T1000 (cell line): ENCODE measurements at places on chromosomes 2 and 18.

- no peak for DNase-seq
Measured at GRCh38 chr2:31003749-31004148, 134.5 kb downstream of the GALNT14 start.

GRCh38 chr2:166762746-166763145, 125.5 kb upstream of the XIRP2 start:
- DNase-seq: no peak

DNA sequence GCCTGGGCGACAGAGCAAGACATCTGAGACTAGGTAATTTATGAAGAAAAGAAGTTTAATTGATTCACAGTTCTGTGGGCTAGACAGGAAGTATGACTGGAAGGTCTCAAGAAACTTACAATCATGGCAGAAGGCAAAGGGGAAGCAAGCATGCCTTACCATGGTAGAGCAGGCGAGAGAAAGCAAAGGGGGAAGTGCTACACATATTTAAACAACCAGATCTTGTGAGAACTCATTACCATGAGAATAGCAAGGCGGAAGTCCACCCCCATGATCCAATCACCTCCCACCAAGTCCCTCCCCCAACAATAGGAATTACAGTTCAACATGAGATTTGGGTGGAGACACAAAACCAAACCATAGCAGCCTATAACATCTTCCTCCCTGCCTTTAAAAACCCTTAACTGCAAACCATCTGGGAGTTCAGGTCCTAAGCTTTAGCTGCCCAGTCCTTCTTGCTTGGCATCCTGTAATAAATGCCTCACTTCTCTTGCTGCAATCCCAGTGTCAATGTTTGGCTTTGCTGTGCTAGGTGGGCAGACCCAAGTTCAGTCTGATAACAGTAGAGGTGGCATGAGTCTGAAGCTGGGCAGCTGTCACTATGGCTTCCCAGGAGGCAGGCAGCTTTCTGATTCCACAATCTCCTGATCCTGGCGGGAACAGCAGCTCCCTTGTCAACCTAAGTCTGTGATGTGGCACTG, 11.2 kb upstream of the SP5 start:
- DNase-seq: no peak

DNA sequence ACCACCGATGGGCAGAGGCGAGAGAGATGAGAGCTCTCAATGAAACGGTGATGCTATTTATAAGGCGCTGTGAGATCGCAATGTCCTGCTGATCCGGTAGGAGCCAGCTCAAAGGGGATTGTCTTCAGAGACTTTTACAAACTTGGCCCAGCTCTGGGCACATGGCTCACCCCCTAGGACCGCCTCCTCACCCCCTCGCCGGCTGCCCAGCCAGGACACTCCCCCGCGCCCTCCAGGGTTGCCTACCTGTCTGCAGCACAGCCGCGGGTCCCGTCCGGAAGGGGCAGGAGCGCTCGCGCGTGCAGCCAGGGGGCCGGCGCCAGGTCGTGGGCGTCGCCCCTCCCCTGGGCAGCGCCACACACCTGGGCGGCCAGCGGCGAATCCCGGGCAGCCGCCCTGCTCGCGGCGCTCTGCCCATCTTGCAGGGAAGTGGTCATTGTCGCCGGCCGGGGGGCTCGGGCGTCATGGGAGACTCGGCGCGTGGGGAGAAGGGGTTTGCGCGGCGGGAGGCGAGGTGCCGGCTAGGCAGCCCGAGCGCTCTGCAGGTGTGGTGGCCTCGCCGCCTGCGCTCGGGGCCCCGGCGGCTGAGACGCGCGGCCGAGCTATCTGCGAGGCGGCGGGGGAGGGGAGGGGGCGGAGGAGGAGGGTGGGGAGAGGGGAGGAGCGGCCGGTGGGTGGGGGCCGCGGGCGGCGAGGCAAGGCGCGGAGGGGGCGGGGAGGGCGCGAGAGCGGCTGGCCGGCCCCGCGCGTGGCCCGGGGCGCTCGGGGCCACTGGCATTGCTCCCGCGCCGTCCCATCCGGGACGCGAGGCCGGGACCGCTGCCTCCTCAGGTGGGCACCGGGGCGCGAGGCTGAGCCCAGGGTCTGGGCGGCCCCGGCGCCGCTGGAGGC, at the start of gene GRB14:
TSS of gene GRB14 (minus strand) at position 610 of the 891 bp plus-strand sequence. CDS start at position 437, 173 bp downstream.
- no peak for DNase-seq

DNA sequence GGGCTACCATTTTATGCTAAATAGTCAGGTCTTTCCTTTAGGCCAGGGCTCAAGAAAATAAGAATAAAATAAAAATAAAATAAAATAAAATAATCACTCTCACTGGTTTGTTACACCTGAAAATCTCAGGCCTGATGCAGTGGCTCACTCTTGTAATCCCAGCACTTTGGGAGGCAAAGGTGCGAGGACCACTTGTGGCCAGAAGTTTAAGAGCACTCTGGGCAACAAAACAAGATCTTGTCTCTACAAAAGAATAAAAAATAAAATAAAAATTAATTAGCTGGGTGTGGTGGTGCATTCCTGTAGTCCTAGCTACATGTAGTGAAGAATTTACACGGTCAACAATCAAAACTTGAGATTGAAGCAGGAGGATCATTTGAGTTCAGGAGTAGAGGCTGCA, 159.4 kb downstream of the NRXN1 start:
- DNase-seq: no peak

GRCh38 chr18:79584491-79585394, 94.9 kb upstream of the CTDP1 start:
- no peak for DNase-seq

DNA sequence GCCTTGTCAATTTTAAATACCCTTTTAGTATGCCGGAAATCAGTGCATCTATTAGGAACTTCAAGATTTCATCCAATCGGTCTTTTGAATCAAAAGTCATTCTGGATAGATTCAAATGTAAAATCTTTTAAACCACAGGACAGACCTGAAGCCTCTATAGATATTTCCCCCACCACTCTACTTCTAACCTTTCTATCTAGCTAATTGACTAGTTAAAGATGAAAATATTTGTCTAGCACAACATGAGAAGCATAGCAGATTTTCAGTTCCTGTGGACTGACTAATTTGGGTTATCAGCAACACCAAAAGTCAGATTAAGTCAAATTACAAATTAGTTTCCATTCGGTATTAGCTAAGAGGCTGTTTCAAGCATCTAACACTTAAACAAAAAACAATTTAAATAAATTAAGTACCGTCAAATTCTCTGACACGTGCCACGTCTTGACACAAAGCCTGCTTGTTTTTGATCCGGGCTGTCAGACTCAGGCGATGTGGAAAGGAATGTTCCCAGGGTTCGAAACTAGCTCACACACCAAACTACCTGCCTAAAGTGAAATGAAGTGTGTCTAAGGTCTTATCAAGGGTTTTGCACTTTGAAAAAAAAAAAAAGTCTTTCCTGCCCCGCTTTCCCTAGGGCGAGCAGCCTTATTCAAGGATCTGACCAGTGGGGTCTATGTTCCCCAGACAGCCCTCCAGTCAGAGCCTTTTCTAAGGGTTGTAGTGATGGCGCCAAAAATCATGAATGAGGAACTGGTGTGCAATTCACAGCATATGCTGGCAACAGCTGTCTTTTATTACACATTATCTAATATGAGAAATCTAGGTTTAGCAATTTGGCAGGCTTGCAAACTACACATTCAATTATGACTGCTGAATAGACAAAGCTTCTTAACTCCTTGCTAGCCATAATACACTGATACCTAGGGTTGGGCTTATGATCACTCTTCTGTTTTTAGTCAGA, 4.7 kb downstream of the CYTIP start:
- DNase-seq: no peak

- no peak for DNase-seq
Measured at GRCh38 chr2:44796771-44797170, 144.7 kb upstream of the SIX3 start.

GRCh38 chr2:144328938-144329337, 191.0 kb downstream of the ZEB2 start:
- DNase-seq: no peak

DNA sequence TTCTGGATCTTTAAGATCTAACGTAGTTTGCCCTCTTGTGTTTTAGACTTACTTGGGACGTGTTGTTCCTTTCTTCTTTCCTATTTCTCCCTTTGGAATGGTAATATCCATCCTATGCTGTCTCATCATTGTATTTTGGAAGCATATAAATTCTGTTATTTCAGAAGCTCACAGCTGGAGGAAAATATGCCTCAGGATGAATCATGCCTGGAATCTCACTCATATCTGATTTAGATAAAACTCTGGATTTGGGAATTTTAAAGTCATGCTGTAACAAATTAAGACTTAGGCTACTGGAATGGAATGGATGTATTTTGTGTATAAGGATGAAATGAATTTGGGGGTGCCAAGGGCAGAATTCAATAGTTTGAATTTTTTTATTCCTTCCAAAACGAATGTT, 245.2 kb upstream of the GULP1 start:
- no peak for DNase-seq

DNA sequence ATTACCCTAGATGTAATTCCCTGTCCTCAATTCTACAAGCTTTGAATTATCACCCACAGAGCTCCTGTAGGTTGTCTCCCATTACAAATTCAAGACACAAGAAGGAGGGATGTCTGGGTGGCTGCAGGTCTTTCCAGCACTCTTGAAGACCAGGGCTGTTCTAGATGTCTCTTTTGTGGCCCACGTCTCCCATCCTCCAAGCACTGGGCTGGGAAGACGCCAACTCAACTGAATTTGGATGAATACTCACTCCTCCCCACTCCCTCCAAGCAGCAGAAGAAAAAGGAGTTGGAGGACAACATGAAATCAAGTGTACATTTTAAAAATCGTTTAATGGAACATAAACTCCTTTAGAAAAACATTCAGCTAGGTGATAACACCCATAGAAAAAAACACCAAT, 31.2 kb downstream of the SMAD7 start:
- no peak for DNase-seq

- DNase-seq: no peak
Measured at GRCh38 chr2:21544392-21544791, 420.6 kb downstream of the TDRD15 start.

GRCh38 chr2:28202719-28203118, 189.9 kb upstream of the FOSL2 start:
- no peak for DNase-seq

GRCh38 chr2:227117027-227117426, 47.0 kb downstream of the COL4A4 start:
- DNase-seq: no peak

DNA sequence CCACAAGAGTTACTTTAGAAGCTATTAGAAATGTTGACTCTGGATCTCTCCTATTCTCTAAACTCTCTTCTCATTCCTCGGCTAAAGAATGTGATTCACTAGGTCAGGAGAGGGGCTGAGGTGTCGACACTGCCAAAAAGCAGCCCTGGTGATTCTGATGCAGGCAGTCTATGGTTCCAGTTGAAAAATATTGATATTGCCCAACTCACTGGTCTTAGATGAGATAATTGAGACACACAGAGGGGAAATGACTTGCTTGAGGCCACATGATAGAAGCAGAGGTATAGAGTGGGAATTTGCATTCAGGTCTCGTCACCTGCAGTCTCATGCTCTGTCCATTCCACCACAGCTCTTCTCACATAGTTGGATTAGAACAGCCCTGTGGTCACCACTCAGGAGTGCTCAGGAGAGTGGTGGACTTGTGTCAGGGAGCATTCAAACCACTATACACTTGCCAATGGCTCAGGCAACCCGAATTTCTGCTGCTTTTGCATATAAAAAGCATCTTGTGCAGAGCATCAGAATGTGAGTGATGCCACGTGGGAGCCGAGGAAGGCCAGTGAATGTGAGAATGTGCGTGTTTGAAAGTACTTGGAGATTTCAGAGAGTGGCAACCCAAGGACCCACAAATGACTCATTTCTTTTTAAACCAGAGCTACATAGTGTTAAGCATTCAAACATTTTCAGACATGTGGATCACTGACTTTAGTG, 65.1 kb upstream of the CTLA4 start:
- no peak for DNase-seq

GRCh38 chr2:122368576-122369243, 613.3 kb downstream of the TSN start:
- DNase-seq: no peak

DNA sequence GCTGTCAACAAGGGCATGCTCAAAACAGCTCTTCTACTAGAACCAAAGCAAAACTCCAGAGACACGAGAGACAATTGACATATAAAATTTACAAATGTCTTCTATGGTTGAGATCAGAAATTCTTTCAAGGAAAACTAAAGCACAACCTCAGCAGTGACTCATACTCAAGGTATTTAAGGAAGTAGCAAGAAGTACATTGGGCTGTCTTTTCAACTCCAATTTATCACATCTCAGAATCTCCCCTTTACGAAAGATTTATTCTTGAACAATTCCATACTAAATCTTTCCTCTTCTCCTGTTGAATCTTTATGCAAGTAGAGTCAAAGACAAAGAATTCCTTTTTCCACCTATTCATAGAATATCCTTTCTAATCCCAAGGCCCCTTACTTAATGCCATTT, 324.0 kb downstream of the IRS1 start:
- no peak for DNase-seq

- DNase-seq: no peak
Measured at GRCh38 chr2:65724752-65725151, 292.4 kb upstream of the SPRED2 start.

DNA sequence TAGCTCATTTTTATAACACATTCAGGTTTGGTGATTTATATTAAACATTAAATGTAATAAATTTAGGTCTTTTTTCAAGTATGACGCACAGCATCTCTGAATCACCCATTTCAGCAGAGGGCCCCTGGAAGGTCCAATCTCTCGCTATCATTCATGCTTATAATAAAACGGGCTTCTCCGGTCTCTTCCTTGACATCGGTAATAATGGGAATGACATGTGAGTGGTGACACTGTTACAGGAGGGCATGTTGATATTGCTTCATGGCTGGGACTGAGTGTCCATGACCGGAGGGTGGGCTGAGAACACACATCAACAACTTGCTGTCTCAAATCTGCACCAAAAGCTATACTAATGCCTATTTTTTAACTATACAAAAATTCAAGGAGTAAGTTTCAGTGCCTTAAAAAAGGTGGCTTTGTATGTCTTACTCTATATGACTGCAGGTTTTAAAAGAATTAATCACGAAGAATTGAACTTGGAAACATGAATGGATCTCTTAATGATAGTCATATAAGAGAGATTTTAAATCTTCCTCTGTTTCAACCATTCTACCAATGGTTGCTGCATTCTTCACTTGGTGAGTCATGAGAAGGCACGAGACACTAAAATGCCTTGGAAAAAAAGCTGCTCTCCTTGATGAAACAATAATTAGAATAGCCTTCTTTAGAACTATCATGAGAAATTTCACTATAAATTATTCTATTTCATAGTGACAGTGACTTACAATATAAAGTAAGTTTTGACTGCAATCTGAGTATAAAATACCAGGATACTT, 101.9 kb upstream of the NRP2 start:
- DNase-seq: no peak

DNA sequence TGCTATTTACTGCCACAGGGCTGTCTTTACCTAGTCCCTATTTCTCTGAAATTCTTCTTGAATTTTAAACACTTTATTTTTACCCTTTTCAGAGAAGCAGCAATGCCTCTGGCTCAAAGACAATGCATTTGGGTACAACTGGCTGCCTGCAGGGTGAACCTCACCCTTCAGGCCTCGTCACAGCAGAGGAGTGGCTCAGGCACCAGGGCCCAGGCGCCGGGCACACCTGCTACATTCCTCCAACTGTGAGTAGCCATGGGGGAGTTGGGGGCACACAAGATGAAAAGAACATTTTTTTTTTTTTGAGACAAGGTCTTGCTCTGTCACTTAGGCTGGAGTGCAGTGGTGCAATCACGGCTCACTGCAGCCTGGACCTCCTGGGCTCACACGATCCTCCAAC, 74.9 kb upstream of the KCNE4 start:
- DNase-seq: no peak

- DNase-seq: no peak
Measured at GRCh38 chr18:54672846-54673475, 81.9 kb downstream of the DYNAP start.
